ENCODE measurements at places on chromosomes 1 and 21.

- no peak for DNase-seq
Measured at GRCh38 chr1:244840219-244840794, 4.8 kb downstream of the COX20 start.

GRCh38 chr1:65255035-65255655 lies 54.2 kb upstream of the DNAJC6 start:
- no peak for DNase-seq

GRCh38 chr21:33039536-33039935 lies 13.8 kb downstream of the OLIG2 start:
- no peak for DNase-seq

DNA sequence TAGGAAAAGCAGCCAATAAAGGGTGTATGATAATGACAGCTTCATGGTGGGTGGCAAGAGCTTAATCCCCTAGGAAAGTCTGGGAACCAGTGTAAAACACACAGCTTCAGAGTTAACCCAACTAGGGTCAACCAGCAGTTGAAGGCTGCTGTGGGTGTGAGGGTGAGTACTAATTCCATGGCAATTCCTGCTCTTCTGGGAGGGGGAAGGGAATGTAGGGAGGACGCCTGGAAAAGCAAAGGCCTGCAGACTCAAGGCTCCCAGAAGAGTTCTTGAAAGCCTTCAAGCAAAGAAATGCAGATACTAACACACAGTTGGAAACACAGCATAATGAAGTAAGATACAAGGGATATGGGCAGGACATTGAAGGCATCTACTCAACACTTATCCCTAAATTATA lies 28.1 kb downstream of the TTLL7 start:
- DNase-seq, result no peak

- no peak for DNase-seq
Measured at GRCh38 chr1:196887515-196888239, at the start of gene CFHR4. CFHR4 (plus strand) TSS chr1:196888052; CDS start chr1:196888151, 99 bp downstream.

GRCh38 chr1:184485751-184486723 lies 99.2 kb downstream of the C1orf21 start:
- DNase-seq, result no peak

DNA sequence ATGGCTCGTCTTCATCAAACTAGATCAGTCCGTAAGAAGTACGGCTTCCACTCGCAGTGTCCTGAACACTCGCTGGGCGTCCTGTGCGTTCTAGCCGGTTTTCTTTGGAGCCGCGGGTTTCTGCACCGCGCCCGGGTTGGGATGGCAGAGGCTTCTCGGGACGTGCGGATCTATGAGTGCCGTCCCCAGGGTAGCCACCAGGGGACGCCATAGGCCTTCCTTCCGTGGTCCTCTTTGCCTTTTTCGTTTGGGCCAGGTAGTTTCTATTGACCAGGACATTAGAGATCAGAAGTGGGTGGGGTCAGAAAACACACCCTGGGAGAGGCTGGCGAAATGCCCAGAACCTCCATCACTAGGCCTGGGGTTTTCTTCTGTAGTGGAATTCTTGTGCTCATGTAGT lies 273.8 kb downstream of the FAM72C start:
- DNase-seq, result no peak

DNA sequence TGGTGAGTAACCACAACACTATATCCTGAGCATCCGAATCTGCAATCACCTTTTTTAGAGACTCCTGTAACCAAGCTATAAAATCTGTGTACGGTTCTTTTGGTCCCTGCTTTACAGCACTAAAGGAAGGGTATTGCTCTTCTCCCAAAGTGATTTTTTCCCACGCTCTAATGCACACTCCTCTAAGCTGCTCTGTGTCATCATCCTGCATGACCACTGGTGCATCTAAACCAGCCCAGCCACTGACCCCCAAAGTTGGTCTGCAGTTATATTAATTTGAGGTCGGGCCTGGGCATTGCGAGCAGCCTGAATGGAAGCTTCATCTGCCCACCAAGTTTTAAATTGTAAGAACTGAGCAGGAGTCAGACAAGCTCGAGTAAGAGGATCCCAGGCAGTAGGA lies 480.0 kb downstream of the PTPRU start:
- no peak for DNase-seq

DNA sequence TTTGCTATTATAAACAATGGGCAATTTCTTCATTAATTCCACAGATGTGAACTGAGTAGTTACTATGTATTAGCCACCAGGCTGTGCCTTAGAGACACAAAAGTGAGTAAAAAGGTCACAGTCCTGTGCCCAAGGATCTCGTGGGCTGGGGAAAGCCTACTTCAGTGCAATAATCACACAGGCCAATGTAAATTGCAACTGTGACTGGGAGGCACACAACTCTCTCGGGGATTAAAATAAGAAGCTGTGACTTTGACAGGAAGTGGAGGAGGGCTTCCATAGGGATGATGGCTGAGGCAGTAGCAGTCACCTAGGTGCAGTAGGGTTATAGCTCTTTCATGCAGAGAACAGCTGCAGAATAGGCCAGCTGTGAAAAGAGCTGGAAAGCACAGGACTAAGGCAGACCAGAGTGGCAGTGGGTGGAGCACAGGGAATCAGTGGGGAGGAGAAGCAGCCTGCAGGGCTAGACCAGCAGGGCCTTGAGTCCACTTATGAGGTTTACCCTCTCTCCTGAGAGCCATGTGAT lies 121.9 kb downstream of the MAB21L3 start:
- no peak for DNase-seq

Data from epithelial cell of proximal tubule (primary cell).